Neural crest cell (in vitro differentiated cells): ENCODE measurements at places on chromosomes 12 and 14. TPM values are rescaled to one million over a fixed set of nuclear protein-coding genes. Genes with fewer than 3 reads are reported as not detected.

DNA sequence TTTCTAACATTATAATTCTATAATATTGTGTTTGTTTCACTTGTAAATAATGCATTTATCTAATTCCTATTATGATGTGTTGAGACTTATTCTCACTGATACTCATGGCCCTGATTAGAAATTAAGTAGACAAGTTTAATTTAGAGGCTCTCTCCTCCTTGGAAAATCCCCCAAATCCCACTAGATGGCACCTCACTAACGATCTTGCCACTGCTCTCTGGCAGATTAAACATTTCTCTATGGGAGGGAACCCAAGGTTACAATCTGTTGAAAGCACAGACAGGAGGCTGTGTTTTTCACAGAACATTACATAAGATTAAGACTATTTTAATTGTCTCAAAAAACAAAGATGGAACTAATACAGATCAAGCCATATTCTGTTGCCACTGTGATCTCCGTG, 318.7 kb downstream of the LRFN5 start:
- H3K4me3 ChIP-seq = no peak overlapping the region
- no peaks in the 10 kb centered on the region for H3K4me1 ChIP-seq
- no peak overlapping the region for H3K27ac ChIP-seq

DNA sequence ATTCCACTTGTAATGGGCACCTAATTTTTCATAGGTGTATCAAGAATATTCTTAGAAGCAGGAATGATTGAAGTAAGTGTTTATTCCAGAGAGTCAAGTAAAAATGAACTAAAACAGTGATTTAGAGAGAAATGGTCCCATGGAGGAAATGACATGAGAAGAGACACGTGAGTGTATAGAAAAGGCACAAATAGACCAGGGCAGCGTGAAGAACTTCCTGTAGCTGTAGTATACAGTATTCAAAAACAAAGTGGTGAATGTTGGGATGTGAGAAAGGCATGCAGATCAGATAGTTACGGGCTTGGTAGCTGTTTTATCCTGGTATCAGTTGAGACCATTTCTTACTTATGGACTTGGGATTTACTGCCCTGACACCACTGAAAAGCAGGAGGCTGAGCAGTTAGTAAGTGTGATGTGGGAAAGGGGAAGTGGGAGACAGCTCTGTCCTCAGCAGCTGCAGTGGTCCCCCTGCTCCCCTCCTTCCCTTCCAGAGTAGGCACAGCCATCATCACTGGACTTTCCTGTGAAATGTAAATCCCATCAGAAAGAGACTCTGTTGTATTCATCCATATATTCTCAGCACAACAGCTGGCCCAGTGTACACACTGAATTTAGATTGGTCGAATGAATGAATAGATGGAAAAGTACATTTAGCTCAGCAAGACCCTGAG, 16.8 kb upstream of the TESPA1 start:
- no peak for DNase-seq
- peaks cover 11% of the 10 kb centered on the region for H3K4me1 ChIP-seq
- no peak overlapping the region for H3K27ac ChIP-seq
- H3K36me3 ChIP-seq = no peaks in the 10 kb centered on the region
- no peak overlapping the region for H3K4me3 ChIP-seq

GRCh38 chr14:54682578-54682977, 115.7 kb downstream of the SAMD4A start:
- H3K27me3 ChIP-seq = no peaks in the 10 kb centered on the region
- DNase-seq = no peak
- H3K4me3 ChIP-seq = no peak overlapping the region
- no peaks in the 10 kb centered on the region for H3K36me3 ChIP-seq
- no peak overlapping the region for H3K27ac ChIP-seq

SLC6A12 gene
- total RNA-seq = 0.14 and 0.47 TPM in 2 replicates

DNA sequence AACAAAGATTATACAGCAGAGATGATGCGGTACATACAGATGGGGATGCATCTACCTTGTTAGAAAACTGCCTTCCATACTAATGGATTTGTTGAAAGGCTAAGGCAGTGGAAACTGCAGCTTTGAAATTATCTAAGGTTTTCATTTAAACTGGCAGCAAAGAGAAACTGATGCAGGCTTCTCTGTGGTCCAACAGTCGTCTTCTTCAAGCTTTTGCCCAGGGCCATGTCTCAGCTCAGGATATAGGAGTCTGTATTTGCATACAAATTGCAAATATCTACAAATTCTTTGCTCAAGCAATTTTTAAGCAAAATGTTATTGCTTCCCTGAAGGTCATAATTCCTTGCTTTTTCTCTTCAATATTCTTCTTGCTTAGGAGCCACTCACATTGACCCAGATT, 33.7 kb downstream of the ERH start:
- H3K27me3 ChIP-seq = no peaks in the 10 kb centered on the region
- DNase-seq = no peak
- H3K4me1 ChIP-seq = peaks cover 22% of the 10 kb centered on the region
- no peak overlapping the region for H3K4me3 ChIP-seq

MVK gene
- total RNA-seq = 59.3 and 63.9 TPM in 2 replicates

DNA sequence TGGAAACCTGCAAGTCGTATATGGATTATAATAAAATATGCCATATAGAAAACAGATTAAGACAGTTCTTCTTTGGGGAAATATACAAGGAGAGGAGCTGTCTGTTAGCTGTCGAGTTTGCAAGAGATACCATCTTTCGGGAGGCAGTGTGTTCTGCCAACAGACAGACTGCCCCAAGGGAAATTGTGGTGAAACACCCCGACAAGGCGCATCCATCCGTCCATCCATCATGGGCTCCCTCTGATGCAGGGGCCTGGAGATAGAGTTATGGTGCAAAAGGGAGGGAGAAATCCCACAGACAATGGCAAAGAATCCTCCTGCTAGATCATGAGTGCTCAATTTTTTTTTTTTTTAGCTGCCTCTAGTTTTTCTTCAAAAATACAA, 156.3 kb downstream of the DPF3 start:
- no peaks in the 10 kb centered on the region for H3K36me3 ChIP-seq
- no peak for DNase-seq
- H3K27me3 ChIP-seq = peaks cover 3% of the 10 kb centered on the region
- H3K4me1 ChIP-seq = peaks cover 3% of the 10 kb centered on the region

FUT8 gene
- total RNA-seq = 63.0 and 67.2 TPM in 2 replicates

RD3L gene
- total RNA-seq = not detected in 2 replicates

- no peak overlapping the region for H3K4me3 ChIP-seq
- no peaks in the 10 kb centered on the region for H3K27me3 ChIP-seq
- H3K27ac ChIP-seq = no peak overlapping the region
- H3K4me1 ChIP-seq = peaks cover 42% of the 10 kb centered on the region
These were observed 433.8 kb upstream of the DCN start for GRCh38 chr12:91616416-91616815.

DNA sequence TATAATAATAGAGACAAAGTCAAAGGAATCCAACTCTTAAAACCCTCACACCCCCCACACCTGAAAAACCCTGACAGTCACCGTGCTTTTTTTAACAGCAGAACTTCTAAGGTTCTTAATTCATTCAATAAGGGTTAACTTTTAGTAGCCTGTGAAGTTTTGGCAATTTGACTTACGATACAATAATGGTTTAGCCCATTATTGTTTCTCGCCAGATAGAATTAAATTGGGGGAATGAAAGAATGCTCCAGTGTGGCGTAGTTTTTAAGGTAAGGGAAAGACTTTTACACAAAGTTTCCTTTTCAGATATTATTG, 604 bp upstream of the MAGOHB start:
- peak overlapping the region; percentile 100 for H3K27ac ChIP-seq
- peaks cover 30% of the 10 kb centered on the region for H3K4me1 ChIP-seq
- H3K27me3 ChIP-seq = peaks cover 27% of the 10 kb centered on the region
- H3K36me3 ChIP-seq = peaks cover 5% of the 10 kb centered on the region
- peak overlapping the region; percentile 100 for H3K4me3 ChIP-seq

- DNase-seq = no peak
- no peak overlapping the region for H3K4me3 ChIP-seq
- H3K4me1 ChIP-seq = no peaks in the 10 kb centered on the region
- H3K36me3 ChIP-seq = no peaks in the 10 kb centered on the region
These were observed 15.5 kb downstream of the PLEK2 start for GRCh38 chr14:67396381-67396970.

DNA sequence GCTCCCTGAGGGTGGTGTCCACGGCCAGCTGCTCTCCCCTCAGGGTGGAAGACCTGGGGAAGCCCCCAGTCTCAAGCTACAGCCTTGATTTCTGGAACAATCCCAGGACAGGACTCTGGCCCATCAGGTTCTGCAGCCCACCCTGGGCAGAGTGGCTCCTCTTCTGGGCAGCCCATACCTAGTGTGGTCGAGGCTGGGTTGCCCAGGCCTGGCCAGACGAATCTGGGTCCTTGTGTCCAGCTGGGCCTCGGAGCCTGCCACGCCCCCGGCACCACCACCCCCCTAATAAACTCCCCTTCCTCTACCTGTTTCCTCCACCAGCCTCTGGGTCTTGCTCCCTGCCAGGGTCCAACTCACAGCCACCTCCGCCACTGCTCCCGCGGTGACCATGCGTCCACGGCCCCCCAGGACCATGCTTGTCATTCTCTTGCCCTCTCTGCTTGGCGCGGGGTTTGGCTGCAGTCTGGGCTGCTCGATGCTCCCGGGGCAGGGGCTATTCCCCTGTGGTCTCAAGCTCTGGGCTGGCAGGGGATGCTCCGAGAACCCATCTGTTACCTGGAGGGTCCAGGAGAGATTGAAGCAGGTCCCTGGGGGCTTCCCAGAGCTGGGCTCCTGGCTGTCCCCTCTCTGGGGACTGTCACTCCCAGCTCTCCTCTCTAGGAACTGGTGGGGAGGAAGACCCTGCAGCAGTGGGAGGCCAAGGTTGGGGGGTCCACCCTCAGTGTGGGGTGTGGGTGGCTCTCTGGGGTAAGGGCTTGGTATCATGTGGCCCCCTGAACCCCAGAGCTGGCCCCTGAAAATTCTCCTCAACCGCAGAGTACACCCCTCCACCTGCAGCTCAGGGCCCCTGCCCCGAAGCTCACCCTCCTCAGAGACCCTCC, 8.7 kb upstream of the GPR132 start:
- H3K36me3 ChIP-seq = no peaks in the 10 kb centered on the region
- no peak for DNase-seq
- no peak overlapping the region for H3K4me3 ChIP-seq
- H3K27ac ChIP-seq = no peak overlapping the region
- H3K27me3 ChIP-seq = peaks cover 2% of the 10 kb centered on the region

ZDHHC22 gene
- total RNA-seq = 5.6 and 5.9 TPM in 2 replicates

- peaks cover 70% of the 10 kb centered on the region for H3K27me3 ChIP-seq
- H3K36me3 ChIP-seq = no peaks in the 10 kb centered on the region
- no peak for DNase-seq
- H3K27ac ChIP-seq = no peak overlapping the region
- H3K4me3 ChIP-seq = no peak overlapping the region
These were observed 3.2 kb downstream of the NTN4 start for GRCh38 chr12:95787274-95787818.

APOF gene
- not detected in 2 replicates for total RNA-seq

- H3K4me3 ChIP-seq = no peak overlapping the region
- H3K36me3 ChIP-seq = no peaks in the 10 kb centered on the region
- no peak for DNase-seq
- H3K4me1 ChIP-seq = peaks cover 19% of the 10 kb centered on the region
- no peaks in the 10 kb centered on the region for H3K27me3 ChIP-seq
These were observed 60.0 kb downstream of the PLEKHA5 start for GRCh38 chr12:19189522-19189921.

TAC3 gene
- 0.51 TPM in 1 of 2 replicates, not detected in the other for total RNA-seq

DNA sequence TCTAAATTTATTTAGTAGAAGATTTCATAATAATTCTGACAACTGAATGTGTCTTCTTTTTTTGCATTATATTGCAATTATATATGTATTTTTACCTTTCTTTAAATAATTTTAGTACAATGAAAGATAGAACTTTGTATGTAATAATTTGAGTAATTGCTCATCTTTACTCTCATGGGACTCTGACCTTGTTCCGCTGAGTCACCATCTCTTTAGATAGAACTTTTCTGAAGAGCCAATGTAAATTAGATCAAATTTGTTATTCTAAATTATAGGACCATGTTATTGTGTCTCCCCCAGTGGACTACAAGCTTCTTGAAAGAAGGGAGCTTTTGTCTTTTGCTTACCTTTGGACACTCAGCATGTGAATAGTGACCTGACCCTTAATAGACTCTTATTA, 96.1 kb downstream of the TRHDE start:
- no peaks in the 10 kb centered on the region for H3K27me3 ChIP-seq
- H3K4me3 ChIP-seq = no peak overlapping the region
- DNase-seq = no peak
- no peaks in the 10 kb centered on the region for H3K4me1 ChIP-seq
- no peaks in the 10 kb centered on the region for H3K36me3 ChIP-seq
- H3K27ac ChIP-seq = no peak overlapping the region

POLE2 gene
- total RNA-seq = 26.8 and 31.5 TPM in 2 replicates

GRCh38 chr12:71011261-71011660, 90.7 kb upstream of the PTPRR start:
- no peaks in the 10 kb centered on the region for H3K27me3 ChIP-seq
- DNase-seq = no peak
- H3K36me3 ChIP-seq = no peaks in the 10 kb centered on the region
- no peaks in the 10 kb centered on the region for H3K4me1 ChIP-seq
- H3K4me3 ChIP-seq = no peak overlapping the region
- no peak overlapping the region for H3K27ac ChIP-seq

- H3K4me1 ChIP-seq = peaks cover 24% of the 10 kb centered on the region
- H3K27ac ChIP-seq = no peak overlapping the region
- H3K27me3 ChIP-seq = peaks cover 71% of the 10 kb centered on the region
- no peak for DNase-seq
- H3K36me3 ChIP-seq = no peaks in the 10 kb centered on the region
These were observed 608 bp upstream of the PIANP start for GRCh38 chr12:6701078-6701768.

DNA sequence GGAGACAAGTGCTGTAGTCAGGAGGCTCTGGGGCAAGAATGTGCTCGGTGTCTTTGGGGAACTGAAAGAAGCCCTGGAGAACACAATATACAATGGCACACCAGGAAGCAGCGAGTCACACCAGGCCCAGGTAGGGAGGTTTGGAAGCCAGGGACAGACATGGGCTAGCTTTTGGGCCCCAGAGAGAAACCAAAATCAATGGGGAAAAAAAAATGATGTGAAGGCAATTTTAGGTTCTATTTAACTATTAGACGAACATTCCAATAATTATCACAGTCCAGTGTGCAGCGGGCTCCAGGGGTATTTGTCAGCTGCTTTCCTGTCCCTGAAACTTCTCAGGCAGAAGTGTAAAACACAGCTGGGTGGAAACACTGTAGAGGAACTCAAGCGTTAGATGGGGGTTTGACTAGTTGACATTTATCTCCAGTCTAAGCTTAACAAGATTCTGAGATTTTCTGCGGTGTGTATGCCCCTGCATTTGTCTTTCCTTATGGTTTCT, 21.8 kb upstream of the EGLN3 start:
- no peaks in the 10 kb centered on the region for H3K27me3 ChIP-seq
- H3K36me3 ChIP-seq = peaks cover 3% of the 10 kb centered on the region
- H3K4me3 ChIP-seq = no peak overlapping the region
- no peak overlapping the region for H3K27ac ChIP-seq
- H3K4me1 ChIP-seq = no peaks in the 10 kb centered on the region

GRCh38 chr12:62697893-62698292, 231.3 kb downstream of the MON2 start:
- H3K27ac ChIP-seq = no peak overlapping the region
- peaks cover 23% of the 10 kb centered on the region for H3K4me1 ChIP-seq
- no peak for DNase-seq
- no peaks in the 10 kb centered on the region for H3K36me3 ChIP-seq
- H3K27me3 ChIP-seq = no peaks in the 10 kb centered on the region

CHMP4A gene
- total RNA-seq = 42.2 and 44.7 TPM in 2 replicates
